ENCODE measurements at places on chromosomes 6 and 20. TPM values are rescaled to one million over a fixed set of nuclear protein-coding genes. Genes with fewer than 3 reads are reported as not detected.

SLC4A11 gene
- 1.9 TPM for total RNA-seq

ZC2HC1B gene
- 0.36 TPM for total RNA-seq

DNA sequence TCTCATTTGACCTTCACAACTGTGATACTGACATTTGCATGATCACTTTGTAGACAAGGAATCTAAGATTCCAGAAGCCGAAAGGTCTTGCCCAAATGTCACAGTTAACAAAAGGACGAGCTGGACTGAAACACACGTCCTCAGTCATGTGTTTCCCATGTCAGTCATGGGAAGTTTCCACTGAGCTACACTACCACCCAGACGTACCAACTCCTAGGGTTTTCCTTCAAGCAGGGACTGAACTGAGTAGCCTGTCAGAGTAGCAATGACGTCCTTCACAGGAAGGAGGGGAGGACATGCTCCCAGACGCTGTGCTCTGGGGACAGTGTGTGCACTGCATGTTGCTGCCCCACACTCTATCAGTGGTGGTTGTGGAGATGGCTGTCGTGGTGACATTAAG lies 215.8 kb upstream of the SMLR1 start:
- H3K4me1 ChIP-seq, result no peaks in the 10 kb centered on the region
- H3K4me3 ChIP-seq, result no peak overlapping the region
- no peaks in the 10 kb centered on the region for H3K36me3 ChIP-seq
- no peaks in the 10 kb centered on the region for H3K27me3 ChIP-seq
- no peak for DNase-seq

DNA sequence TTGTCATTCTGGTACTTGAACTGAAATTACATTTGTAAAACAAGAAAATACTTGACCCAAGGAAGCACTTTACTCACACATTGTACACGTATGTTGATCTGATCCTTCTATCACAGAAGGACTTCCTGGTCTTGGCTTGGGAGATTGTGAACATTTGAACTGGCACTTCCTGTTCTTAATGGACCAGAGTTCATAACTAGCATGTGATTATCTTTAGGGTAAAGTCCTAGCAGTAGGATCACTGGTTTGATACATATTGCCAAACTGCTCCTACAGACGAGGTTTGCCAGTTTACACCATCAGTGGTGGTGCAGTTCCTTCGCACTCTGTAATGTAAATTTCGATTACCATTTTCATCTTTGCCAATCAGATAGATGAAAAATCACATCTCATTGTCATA lies 12.7 kb downstream of the HECA start:
- H3K4me3 ChIP-seq, result no peak overlapping the region
- H3K4me1 ChIP-seq, result no peaks in the 10 kb centered on the region
- DNase-seq, result no peak
- no peaks in the 10 kb centered on the region for H3K36me3 ChIP-seq

- DNase-seq, result no peak
- H3K36me3 ChIP-seq, result no peaks in the 10 kb centered on the region
- no peak overlapping the region for H3K4me3 ChIP-seq
- H3K27ac ChIP-seq, result no peak overlapping the region
- no peaks in the 10 kb centered on the region for H3K4me1 ChIP-seq
These were observed 334.3 kb downstream of the TFAP2A start for GRCh38 chr6:10080561-10080960.

DNA sequence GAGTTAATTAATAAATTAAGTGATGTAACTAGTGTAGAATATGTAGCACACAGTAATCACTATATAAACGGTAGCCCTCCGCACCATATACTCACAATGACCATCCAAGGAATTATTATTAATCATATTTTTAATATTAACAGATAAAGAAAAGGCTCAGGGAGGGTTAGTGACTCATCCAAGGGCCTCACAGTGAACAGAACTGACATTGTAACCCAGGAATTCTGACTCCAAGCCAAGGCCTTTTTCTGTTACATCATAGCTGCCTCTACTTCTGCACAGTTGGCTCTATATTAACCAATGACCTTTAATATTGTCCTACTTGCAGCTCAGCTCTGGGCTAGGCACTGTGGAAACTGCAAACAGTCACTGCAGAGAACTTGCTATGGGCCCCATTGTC lies 117.5 kb upstream of the SIRPG start:
- no peak overlapping the region for H3K27ac ChIP-seq
- peaks cover 2% of the 10 kb centered on the region for H3K27me3 ChIP-seq
- H3K36me3 ChIP-seq, result no peaks in the 10 kb centered on the region
- H3K4me1 ChIP-seq, result no peaks in the 10 kb centered on the region
- no peak overlapping the region for H3K4me3 ChIP-seq

- no peaks in the 10 kb centered on the region for H3K27me3 ChIP-seq
- no peak overlapping the region for H3K4me3 ChIP-seq
- no peaks in the 10 kb centered on the region for H3K4me1 ChIP-seq
- H3K27ac ChIP-seq, result no peak overlapping the region
These were observed 132.3 kb downstream of the ISM1 start for GRCh38 chr20:13353261-13353945.

DNA sequence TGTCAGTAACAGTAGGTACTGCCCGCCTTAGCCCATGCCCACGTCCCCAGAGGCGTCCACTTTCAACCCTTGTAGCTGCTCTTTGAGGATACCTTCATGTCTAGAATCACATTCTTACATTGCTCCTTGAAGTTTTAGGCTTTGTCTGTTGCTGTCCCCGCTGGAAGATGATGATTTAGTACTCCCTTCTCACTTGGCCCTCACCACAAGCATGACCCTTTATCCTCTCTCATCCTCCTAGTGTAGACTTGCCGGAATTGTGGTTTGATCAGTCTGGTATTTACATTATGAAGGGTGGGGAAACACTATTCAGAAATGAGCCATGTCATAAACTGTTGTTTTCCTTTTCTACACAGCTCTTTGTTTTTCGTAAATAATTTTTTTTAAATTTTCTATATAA lies 87.4 kb downstream of the ARID1B start:
- H3K27ac ChIP-seq, result no peak overlapping the region
- no peaks in the 10 kb centered on the region for H3K36me3 ChIP-seq
- no peak for DNase-seq
- no peak overlapping the region for H3K4me3 ChIP-seq

GRCh38 chr20:40942006-40942405 lies 86.6 kb upstream of the TOP1 start:
- no peak overlapping the region for H3K4me3 ChIP-seq
- no peaks in the 10 kb centered on the region for H3K36me3 ChIP-seq
- DNase-seq, result no peak
- no peaks in the 10 kb centered on the region for H3K27me3 ChIP-seq

GRCh38 chr20:62668441-62669027 lies 26.2 kb downstream of the SLCO4A1 start:
- no peak for DNase-seq
- no peak overlapping the region for H3K4me3 ChIP-seq
- no peak overlapping the region for H3K27ac ChIP-seq
- H3K27me3 ChIP-seq, result no peaks in the 10 kb centered on the region
- peaks cover 4% of the 10 kb centered on the region for H3K36me3 ChIP-seq
- no peaks in the 10 kb centered on the region for H3K4me1 ChIP-seq

DNA sequence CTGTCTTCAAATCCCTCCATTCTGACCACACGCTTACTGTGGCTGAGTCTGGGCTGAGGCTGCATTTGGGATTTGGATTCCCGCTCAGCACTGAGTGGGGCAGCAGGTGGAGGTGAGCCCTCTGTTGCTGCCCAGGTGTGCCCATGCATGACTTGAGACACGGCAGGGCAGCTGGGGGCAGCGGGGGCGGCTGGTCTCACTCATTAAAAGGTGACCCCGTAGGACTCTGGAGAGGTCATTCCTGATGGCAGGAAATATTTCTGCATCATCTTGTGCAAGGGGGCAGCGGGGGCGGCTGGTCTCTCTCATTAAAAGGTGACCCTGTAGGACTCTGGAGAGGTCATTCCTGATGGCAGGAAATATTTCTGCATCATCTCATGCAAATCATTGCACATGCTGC lies 49.8 kb downstream of the SMOC2 start:
- no peaks in the 10 kb centered on the region for H3K27me3 ChIP-seq
- no peak overlapping the region for H3K27ac ChIP-seq
- no peak overlapping the region for H3K4me3 ChIP-seq
- H3K4me1 ChIP-seq, result no peaks in the 10 kb centered on the region
- H3K36me3 ChIP-seq, result no peaks in the 10 kb centered on the region
- DNase-seq, result no peak

- no peak overlapping the region for H3K4me3 ChIP-seq
- no peak overlapping the region for H3K27ac ChIP-seq
- DNase-seq, result no peak
- no peaks in the 10 kb centered on the region for H3K36me3 ChIP-seq
- no peaks in the 10 kb centered on the region for H3K27me3 ChIP-seq
- H3K4me1 ChIP-seq, result no peaks in the 10 kb centered on the region
These were observed 72.9 kb downstream of the CDH26 start for GRCh38 chr20:60031107-60031506.

GRCh38 chr6:54377776-54378175 lies 69.5 kb downstream of the TINAG start:
- no peaks in the 10 kb centered on the region for H3K36me3 ChIP-seq
- no peak overlapping the region for H3K27ac ChIP-seq
- no peaks in the 10 kb centered on the region for H3K4me1 ChIP-seq
- DNase-seq, result no peak

- H3K27ac ChIP-seq, result no peak overlapping the region
- H3K27me3 ChIP-seq, result no peaks in the 10 kb centered on the region
- no peaks in the 10 kb centered on the region for H3K4me1 ChIP-seq
- DNase-seq, result no peak
- H3K36me3 ChIP-seq, result no peaks in the 10 kb centered on the region
These were observed 106.7 kb upstream of the AHI1 start for GRCh38 chr6:135604035-135604860.

GRCh38 chr20:13263451-13263850 lies 42.4 kb downstream of the ISM1 start:
- H3K4me1 ChIP-seq, result no peaks in the 10 kb centered on the region
- H3K36me3 ChIP-seq, result no peaks in the 10 kb centered on the region
- H3K4me3 ChIP-seq, result no peak overlapping the region
- DNase-seq, result no peak
- H3K27ac ChIP-seq, result no peak overlapping the region
- no peaks in the 10 kb centered on the region for H3K27me3 ChIP-seq

GRCh38 chr20:24254480-24254879 lies 214.9 kb upstream of the SYNDIG1 start:
- no peaks in the 10 kb centered on the region for H3K36me3 ChIP-seq
- no peak overlapping the region for H3K27ac ChIP-seq
- no peak for DNase-seq
- no peak overlapping the region for H3K4me3 ChIP-seq
- H3K4me1 ChIP-seq, result no peaks in the 10 kb centered on the region

DNA sequence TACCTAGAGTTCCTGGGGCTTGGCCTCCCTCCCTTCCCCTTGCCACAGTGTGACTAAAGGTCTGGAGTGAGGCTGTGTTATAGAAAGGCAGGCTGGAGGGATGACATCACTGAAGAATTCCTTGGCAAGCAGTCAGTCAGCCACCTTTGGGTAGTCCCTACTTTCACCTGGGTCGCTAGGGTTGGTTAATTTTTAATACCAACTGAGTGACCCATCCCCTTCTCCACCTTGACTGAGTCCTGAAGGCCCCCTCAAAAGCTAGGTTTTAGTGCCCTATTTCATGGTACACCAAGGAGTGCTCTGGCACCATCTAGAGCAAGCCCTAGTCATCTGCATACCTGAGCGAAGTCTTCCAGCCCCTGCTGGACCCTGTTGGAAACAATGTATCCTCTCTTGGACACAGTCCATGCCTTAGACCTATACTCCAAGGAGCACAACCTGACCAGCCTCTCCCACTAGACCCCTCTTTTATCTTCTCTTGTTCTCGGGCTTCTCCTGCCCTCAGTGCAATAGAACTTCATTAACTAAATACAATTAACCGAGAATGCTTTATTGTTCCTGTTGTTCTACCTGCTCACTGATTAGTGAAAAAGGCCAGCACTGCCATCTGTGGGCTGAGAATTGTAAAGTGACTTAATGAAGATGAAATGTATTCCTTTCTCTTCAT lies 44.6 kb downstream of the RIN2 start:
- no peak overlapping the region for H3K27ac ChIP-seq
- no peak for DNase-seq
- H3K4me3 ChIP-seq, result no peak overlapping the region
- H3K36me3 ChIP-seq, result no peaks in the 10 kb centered on the region

DNA sequence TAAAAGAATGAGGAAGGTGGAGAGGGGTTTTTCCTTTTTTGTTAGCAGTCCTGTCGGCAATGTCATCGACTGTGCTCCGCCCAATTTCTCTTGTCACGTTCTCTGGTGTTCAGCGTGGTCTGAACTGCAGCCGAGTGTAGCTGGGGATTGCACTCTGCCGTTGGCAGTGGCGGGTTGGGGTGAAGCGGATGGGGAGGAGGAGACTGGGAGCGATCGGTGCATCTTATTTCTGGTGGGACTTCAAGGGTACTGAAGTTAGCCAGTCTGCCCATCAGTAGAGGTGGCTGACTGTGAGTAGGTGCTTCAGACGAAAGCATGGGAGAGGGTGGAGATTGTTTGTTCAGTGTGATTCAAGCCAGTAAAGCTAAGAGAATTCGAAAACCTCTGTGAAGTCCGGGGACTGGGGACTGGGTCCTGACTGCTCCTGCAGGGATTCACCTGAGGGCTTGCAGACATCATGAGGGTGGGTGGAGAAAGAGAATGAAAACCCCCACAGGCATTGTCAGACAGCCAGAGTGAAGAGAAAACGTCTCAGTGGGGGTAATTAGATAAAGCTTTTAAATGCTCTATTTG lies 5.1 kb downstream of the RREB1 start:
- H3K4me1 ChIP-seq, result peaks cover 28% of the 10 kb centered on the region
- peak; percentile 41 for DNase-seq
- H3K27me3 ChIP-seq, result no peaks in the 10 kb centered on the region
- peak overlapping the region; percentile 72 for H3K4me3 ChIP-seq
